ENCODE measurements at places on chromosomes 6 and 20. TPM values are rescaled to one million over a fixed set of nuclear protein-coding genes. Genes with fewer than 3 reads are reported as not detected.

Gene SIM1
- 0.78 TPM for total RNA-seq

Gene MANEA
- total RNA-seq: 11.5 TPM

Gene FAM83C
- total RNA-seq: not detected

Gene CRISP3
- total RNA-seq: not detected

Gene XRN2
- 116 TPM for total RNA-seq

Gene TSPYL4
- total RNA-seq: 1.4 TPM

DNA sequence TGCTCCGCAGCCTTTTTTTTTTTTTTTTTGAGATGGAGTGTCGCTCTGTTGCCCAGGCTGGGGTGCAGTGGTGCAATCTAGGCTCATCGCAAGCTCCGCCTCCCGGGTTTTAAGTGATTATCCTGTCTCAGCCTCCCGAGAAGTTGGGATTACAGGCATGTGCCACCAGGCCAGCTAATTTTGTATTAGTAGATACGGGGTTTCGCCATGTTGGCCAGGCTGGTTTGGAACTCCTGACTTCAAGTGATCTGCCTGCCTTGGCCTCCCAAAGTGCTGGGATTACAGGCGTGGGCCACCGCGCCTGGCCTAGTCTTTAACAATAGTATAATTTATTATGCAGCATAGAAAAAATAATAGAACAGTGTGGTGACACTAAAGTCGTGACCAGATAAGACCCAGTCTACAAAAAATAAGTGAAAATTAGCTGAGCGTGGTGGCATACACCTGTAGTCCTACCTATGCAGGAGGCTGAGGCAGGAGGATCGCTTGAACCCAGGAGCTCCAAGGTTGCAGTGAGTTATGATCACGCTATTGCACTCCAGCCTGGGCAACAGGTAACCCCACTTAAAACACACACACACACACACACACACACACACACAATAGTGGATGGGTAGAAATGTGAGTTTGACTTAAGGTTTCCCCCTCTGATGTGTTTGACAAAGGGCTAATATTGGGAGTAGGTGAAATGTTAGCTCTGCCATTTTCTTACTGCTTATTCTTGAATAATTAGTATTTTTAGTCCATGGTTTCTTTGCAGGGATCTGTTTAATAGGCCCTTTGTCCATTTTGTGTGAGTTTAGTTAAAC, 6.5 kb downstream of the PIM1 start:
- no peak for DNase-seq

DNA sequence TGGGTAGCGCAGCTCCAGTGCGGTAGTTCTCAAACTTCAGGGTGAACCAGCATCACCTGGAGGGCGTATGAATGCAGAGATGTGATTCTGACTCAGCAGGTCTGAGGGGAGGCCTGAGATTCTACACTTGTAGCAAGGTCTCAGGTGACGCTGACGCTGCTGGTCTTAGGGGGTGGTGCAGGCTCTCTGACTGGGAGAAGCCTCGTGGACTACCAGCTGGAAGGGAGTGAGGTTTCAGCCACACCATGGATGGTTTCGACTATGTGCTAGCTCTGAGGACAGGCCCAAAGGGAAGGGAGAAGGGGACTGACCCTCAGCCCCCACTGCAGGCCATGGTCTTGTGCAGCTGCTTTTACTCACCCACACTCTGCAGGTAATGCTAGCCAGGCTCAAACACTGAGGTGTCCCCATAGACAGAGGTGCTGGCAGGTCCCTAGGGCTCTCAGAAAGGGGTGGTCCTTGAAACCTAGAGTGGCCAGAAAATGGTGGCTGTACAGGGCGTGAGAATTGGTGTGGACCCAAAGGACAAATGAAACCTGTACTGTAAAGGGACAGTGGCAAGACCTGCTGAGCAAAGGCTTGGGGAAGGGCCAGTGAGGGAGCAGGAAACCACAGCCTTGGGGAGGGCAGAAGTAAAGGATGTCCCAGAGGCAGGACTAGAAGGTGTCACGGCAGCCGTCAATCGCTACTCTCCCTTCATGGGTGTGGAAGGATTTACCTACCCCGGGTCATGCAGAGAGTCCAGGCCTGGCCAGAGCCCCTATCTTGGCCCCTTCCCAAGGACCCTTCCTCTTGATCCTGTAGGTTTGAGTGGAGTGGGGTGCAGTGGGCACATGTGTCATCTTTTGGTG, 52.7 kb downstream of the EBF4 start:
- DNase-seq: no peak

GRCh38 chr6:157985378-157986155, 3.9 kb downstream of the SYNJ2 start:
- no peak for DNase-seq

DNA sequence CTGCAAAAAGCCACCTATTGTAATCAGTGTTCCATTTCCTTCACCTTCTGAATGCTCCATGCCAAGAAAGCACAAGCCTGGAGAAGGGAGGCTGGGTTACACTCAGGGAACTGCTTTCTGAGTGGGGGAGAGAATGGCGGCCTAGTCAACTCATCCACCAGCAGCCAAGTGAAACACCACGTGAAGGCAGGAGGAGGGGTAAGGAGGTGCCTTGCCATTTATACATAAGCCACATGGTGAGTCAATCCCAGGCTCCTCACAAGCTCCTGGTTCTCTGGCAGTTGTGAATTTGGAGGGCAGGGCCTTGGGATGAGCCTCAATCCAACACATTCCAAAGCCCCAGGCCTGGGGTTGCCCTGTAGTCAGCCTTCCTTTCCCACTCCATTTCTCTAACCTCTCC, 149.4 kb downstream of the CD24 start:
- DNase-seq: peak; percentile 82

DNA sequence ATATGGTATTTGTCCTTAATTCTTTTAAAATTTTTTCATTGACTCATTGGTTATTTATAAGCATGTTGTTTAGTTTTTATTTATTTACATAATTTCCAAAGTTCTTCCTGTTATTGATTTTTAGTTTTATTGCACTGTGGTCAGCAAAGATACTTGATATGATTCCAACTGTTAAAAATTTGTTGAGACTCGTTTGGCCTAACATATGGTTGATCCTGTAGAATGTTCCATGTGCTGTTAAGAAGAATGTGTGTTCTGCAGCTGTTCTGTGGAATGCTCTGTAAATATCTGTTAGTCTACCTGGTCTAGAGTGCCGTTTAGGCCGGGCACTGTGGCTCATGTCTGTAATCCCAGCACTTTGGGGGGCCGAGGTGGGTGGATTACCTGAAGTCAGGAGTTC, 197.7 kb downstream of the CD109 start:
- DNase-seq: no peak

DNA sequence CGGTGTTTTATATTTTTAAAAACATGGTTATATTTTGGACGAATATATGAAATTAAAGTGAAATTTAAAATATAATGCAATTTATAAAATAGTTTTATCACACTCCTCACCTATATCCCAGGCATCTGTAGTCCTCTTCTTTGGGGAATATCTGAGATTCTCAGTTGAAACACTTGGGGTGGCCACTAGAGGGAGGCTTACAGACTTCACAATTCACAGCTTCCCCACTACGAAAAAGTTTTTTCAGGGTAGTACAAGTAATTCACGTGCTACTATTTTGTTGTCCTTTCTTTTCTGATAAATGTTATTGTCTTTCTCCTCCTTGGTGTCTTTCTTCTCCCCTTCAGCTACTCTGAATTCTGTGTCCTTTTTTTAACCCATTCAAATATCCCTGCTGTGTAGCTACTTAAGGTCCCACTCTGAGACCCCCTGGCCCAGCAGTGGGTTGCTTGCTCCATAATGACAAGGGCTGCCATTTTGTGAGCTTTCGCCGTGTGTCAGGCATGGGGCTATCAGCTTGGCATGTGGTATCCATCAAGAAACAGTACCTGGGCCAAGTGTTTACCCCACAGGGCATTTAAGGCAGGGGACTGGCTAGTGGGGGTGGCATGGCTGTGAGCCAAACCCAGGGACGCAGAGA, 43.6 kb upstream of the PHACTR3 start:
- peak; percentile 19 for DNase-seq
